Chondrocyte (in vitro differentiated cells): ENCODE measurements at places on chromosomes 5 and 9.

DNA sequence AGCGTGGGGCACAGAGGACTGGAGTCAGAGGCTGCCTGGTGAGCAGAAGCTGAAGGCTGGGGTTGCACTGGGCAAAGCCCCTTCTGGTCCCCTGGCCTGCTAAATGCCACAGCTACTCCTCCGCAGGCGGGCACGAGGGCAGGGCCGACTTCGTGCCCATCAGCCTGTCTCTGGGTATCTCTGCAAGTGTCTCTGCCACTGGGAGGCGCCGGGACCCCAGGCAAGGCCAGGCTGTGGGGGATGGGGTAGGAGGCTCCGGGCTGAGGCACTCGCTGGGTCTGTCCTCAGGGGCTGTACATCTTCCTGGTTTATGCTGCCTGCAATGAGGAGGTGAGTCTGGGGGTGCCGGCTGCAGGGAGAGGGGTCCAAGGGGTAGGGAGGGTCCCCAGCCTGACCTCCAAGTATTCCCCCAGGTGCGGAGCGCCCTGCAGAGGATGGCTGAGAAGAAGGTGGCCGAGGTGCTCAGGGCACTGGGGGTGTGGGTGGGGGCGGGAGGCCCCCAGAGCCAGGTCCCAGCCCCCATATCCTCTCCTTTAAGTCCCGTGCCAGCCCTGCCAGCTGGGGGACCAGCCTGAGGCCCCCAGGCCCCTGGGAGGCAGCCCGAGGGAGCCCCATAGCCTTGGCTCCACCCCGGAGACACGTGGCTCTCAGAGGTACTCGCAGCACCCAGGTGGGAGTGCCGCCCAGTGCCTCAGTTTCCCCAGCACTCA lies 25.1 kb downstream of the ADGRD2 start:
- no peak for DNase-seq

- no peak for DNase-seq
These were observed 44.1 kb downstream of the C9orf50 start for GRCh38 chr9:129576546-129577543.

- no peak for DNase-seq
These were observed 270.1 kb upstream of the PTGER4 start for GRCh38 chr5:40409601-40410000.

DNA sequence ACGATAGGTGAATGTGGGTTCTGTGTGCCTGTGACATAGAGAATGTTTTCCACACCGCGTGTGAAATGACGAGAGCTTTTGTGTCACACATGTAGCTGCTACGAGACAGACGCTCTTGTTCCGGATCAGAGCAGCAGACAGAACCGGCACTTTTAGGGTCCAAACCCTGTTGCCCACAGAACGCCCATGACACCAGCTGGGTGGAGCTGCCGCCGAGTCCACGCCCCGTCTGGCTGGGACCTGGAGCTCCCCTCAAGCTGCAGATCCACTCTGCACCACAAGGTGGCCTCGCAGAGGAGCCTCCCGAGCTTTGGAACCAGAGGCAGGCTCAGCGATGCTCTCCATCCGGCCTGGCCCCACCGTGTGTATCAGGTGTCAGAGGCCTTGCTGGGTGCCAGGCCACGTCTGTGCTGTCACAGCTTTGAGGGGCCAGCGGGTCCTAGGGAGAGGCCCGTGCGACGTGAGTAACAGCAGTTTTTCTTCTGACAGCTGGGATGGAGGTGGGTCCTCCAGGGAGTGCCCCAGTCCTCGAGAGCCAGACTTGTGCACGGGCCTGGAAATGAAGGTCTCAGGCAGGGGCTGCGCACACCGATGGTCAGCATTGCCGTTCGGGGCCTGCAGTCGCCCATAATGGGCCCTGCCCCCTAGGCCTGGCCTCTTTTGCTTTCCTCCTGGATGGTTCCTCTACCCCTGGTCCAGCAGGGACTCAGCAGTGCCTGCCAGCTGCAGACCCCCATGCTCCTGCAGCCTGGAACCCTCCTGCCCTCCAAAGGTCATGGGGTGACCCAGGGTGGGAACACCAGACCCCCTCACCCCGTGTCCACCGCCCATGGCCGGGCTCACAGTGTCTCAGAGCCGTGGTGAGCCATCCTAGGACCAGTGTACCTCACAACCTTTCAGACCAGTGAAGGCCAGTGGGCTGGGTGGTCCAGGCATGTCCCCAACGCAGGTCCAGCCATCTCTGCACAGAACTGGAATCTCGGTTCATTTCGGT lies 2.5 kb upstream of the LRRC14B start:
- peak; percentile 96 for DNase-seq

GRCh38 chr5:83900306-83900705 lies 179.7 kb upstream of the HAPLN1 start:
- DNase-seq: no peak

GRCh38 chr5:172715931-172716682 lies 54.9 kb downstream of the DUSP1 start:
- DNase-seq: peak; percentile 75

DNA sequence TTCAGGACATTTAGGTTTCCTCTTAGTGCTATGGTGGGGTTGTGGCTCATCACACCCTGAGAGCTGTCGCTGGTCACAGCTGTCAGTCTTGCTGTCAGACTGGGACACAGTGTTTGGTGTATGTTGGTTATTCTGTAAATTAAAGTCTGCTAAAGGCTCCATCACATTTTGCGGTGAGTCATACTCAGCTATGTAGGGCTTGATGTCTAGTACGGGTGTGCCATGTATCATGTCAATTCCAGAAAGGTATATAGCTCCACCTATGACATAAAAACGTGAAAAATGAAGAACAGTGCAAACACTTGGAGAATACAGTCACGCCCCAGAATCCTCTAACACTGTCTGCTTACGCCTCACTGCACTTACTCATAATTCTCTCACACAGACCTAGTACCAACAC lies 11.9 kb downstream of the TRMO start:
- no peak for DNase-seq

DNA sequence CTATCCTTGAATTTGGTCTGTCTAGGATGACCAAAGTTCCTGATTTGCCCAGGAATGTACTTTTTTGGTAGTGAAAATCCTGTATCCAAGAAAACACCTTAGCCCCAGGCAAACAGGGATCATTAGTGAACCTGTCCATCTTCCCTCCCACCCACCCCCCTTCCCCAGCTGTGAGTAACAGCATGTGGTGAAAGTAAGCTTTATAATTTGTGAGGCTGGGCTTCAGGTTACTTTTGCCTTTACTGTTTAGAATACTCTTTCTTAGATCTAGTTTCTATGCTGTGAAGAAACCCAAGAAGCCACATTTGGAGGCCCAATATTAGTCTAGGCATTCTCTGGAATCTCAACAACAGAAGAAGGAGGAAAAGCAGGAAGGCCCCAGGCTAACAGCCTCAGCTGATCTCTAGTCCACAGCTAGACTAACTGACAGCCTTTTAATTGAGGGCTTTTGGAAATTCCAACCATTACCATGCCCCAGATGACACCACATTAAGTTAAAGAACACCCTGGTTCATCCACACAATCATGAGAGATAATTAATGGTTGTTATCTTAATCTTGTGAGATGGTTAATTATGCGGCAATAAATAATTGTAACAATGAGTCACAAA lies 703.0 kb upstream of the NUDT12 start:
- DNase-seq: no peak

DNA sequence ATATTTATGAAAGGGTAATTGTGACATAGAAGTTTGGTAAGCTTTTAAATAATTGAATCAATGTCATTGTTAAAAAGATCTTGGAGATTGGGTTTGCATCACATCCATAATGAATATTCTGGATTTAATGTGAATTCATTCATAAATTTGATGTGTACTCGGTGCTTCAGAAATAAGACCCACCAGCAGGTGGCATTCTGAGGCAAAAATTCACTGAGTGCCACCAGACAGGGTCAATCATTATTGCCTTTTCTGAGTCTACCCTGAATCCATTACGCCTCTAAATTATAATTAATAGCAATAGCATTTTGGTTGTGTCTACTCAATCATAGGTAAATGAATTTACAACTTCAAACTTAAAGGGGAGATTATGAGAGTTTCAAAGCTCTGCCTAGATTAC lies 1.0 kb downstream of the TRPC7 start:
- DNase-seq: no peak

GRCh38 chr5:147303251-147303650 lies 68.4 kb downstream of the STK32A start:
- DNase-seq: no peak

- DNase-seq: no peak
These were observed 153.5 kb downstream of the SEMA6A start for GRCh38 chr5:116421080-116421629.

- no peak for DNase-seq
These were observed 71.9 kb downstream of the FBXW11 start for GRCh38 chr5:171934586-171934985.

DNA sequence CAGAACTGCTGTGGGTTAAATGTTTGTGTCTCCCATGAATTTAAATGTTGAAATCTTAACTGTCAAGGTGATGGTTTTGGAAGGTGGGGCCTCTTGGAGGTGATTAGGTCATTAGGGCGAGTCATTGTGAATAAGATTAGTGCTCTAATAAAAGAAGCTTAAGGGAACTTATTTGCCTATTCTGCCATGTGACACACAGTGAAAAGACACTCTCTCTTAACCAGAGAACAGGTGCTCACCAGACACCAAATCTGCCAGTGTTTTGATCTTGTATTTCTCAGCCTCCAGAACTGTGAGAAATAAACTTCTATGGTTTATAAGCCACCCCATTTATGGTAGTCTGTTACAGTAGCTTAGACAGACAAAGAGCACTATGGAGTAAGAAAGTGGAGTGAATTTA lies 117.9 kb upstream of the SV2C start:
- DNase-seq: no peak

DNA sequence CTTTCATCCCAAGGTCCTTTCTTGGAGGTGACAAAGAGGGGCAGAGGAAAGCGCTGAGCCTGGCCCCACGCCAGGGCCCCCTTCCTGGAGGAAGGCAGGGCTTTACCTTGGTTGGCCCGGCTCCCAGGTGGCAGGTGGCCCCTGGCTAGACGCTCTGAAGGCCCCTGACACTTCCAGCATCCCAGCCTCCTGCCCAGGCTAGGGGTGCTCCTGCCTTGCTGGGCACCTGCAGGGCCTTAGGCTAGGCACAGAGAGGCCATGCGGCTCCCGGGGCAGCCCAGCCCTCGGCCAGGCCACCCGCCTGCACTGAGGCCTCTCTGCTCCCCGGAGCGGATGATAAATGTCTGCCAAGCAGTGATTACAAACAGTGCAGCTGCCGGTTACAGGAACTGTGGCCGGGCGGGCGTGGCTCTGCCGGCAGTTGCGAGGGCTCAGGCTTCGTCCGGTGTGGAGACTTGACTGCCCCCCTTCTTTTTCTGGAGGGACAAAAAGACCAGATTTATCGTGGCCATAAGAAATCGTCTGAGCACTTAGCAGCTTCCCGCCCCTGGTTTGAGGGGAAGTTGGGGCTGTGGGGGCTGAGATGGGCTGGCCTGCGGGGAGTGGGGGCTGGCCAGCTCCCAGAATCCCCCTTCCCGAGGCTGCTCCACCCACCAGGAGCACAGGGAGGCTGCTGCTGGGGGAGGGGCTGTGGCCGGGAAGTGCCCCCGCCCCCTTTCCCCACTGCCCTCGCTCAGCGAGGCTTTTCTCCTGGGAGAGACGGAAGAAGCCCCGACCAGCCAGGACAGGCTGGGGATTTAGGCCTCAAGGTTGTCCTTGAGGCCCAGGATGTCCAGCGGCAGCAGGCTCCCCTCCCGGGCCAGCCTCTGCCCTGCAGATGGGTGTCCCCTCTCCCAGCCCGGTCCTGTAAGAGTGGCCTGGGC lies 31.6 kb upstream of the UBAC1 start:
- DNase-seq: no peak

DNA sequence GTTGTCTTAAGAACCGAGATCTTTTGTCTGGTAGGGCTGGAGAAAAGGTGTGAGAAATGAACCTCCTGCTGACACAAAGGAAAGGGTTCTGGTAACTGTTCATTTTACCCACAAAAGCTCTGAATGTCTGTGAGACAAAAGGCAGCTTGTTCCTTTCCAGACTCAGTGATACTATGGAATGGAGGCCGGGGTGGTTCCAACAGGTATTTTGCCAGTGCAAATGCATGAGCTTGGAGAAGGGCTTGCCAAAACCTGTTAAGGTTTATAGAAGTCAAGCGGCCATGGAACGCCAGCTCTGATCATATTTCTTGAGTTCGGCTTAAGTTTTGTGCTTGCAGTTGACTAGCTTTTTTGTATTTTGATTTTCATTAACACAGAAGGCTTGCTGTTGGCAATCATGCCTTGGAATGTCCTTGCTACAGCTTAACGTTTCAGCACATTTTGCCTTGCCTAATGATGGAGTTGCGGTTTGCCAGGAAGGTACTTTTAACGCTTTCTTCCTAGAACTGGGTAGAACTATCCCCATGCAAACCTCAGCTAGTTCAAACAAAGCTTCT lies 328.6 kb downstream of the PIK3R1 start:
- no peak for DNase-seq

DNA sequence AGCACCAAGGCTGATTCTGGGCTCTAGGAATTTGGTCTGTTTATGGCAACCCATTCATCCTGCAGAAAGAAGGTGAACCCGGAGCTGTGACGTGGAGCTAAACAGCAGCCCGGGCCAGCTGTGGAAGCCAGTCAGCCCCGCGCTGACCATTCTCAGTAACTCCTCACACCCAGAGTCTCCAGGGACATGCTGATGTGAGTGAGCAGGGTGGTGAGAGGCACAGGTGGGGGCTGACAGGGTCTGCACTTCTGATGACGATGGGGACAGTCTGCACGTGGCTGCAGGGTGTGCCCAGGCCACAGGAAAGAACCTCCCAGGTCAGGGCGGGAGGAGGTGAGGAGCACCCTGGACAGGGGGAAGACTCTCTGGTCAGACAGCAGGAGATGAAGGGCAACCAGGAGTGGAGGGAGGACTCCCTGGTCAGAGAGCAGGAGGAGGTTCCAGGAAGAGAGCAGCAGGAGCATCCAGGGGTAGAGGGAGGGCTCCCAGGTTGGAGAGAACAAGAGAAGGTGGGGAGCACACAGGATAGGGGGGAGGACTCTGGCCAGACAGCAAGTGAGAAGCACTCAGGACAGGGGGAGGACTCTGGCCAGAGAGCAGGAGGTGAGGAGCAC lies 26.1 kb upstream of the SLC6A3 start:
- peak; percentile 70 for DNase-seq

GRCh38 chr9:134565316-134565915 lies 76.2 kb upstream of the COL5A1 start:
- no peak for DNase-seq

DNA sequence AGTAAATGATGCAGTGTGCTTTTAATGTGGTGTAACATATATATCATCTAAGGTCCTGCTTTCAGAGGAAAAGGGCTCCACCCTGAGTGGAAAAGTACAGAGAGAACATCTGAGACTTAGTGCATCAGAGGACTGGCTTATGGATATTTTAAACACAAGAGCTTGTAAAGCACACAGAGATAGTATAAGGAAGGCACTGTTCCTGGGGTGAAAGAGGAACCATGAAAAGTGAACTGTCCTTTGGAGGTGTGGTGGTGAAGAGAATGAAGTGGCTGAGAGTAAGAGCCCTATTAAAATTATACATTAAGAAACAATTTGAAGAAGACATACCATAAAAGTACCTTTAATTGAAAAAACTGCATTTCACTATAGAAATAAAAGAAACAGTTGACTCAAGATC lies 68.9 kb downstream of the CSF2 start:
- no peak for DNase-seq
